ENCODE measurements at places on chromosomes 3 and 15.

- DNase-seq, result no peak
These were observed 50.1 kb downstream of the SETD2 start for GRCh38 chr3:47113669-47114365.

GRCh38 chr3:175484666-175485065, 625.5 kb downstream of the NAALADL2 start:
- no peak for DNase-seq

DNA sequence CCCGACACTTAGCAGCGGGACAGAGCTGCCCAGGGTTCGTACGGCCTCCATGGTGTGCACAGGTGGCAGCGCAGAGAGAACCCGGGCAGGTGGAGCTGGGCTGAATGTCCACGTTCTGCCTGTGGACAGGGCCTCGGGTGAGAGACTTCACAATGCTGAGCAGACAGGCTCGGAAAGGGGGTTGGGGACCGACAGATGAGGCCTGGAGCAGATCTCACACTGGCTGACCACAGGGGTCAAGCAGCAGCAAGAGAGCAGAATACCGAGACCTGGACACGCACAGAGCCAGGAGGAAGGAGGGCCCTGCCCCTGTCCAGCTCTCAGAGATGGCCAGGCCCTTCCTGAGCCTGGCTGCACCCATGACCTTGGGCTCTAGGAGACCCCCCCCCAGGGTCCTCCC, 83.0 kb downstream of the VGLL4 start:
- no peak for DNase-seq

DNA sequence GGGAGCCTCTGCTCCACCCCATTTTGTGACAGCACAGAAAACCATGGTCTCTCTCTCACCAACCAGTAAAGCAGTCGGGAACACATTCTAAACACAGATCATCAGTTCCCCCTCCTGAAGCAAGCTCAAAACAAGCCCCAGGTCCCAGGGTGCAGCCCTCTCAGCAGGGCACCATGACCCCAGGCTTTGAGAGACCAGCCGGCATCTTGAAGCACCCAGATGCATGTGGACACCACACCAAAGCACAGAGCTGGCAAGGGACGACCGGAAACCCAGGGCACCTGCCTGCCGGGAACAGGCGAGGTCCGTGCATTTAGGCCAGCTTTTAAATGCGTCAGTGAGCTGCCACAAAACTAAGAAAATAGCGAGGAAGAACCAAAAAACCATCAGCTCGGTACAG, 103.2 kb upstream of the IQSEC1 start:
- DNase-seq, result no peak

GRCh38 chr3:53190659-53191058, 29.6 kb downstream of the PRKCD start:
- no peak for DNase-seq

GRCh38 chr3:138946663-138947494, at the start of the genes FOXL2 and FOXL2NB:
Gene FOXL2 (minus strand): TSS chr3:138947137. CDS start chr3:138946722, 415 bp downstream.
Gene FOXL2NB (plus strand): TSS chr3:138947217. CDS start chr3:138947365, 148 bp downstream.
- DNase-seq, result peak; percentile 40

DNA sequence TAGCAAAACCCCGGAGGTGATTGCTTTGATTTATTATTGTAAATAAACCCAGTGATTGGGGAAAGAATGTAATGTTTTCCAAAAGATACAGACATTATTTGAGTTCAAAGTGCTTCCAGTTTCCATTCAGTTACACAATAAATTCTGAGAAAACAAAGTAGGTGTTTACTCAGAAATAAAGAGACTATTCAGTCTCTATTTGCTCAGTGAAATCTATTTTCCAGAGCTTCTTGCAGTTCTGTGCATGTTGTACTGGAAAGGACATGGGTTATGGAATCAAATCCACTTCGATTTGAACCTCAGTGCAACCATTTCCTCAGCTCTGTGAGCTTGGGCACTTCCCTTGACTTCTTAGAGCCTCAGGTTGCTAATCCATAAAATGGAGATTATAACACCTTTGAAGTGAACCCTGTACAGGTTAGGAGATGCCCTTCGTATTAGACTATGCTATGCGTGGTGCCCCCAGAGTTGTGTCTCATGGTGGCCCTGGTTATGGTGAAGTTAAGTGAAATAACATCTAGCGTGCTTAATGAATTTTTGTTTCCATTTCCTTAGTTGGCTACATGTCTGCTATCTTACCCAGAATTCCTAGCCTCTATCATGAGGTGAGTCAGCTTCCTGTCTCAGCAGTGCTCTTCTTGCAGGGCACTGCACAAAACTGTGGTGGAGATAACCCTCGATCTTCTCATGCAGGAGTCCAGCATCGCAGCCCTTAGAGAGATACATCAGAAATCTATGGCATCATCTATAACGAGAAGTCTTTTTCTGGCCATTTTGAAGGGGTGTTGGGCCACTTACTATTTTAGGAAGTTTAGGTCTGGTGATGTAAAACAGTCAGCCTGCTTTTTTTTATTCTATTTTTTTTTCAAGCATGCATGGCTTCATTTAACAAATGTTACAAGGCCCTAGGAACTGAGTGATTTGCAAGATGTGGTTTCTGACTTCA, 97.7 kb downstream of the RPL39L start:
- DNase-seq, result no peak

GRCh38 chr3:13167829-13168228, 94.6 kb upstream of the IQSEC1 start:
- DNase-seq, result no peak

- no peak for DNase-seq
These were observed 20.8 kb downstream of the FBN1 start for GRCh38 chr15:48624700-48625099.

- no peak for DNase-seq
These were observed 153.9 kb downstream of the KLF13 start for GRCh38 chr15:31480356-31481025.

DNA sequence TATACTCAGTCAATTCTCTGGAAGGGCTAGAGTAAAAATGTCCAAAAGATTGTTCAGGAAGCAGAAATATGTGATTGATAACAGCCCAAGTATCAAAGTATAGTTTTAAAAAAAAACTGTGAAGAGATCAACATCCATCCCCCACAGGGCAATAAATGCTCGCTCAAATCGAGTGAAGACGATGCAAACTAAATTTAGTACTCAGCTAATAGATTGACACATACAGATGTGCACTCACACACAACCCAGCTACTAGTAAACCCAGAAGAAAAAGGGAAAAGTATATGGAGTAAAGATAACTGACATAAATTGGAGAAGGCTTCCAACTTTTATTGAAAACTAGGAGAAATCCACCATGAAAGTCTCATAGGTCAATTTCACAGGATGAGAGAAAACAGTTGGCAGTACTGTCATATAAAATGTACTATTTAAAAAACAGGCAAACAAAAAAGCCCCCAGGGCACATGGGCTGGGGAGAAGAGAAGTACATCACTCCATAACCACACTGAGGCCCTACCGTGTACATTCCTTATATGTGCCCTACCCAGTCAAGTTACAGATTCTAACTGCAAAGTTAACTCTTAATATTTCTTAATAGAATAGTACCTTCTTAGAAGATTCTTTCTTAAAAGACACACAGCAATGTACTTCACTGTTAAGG, 125.7 kb downstream of the TBL1XR1 start:
- no peak for DNase-seq

DNA sequence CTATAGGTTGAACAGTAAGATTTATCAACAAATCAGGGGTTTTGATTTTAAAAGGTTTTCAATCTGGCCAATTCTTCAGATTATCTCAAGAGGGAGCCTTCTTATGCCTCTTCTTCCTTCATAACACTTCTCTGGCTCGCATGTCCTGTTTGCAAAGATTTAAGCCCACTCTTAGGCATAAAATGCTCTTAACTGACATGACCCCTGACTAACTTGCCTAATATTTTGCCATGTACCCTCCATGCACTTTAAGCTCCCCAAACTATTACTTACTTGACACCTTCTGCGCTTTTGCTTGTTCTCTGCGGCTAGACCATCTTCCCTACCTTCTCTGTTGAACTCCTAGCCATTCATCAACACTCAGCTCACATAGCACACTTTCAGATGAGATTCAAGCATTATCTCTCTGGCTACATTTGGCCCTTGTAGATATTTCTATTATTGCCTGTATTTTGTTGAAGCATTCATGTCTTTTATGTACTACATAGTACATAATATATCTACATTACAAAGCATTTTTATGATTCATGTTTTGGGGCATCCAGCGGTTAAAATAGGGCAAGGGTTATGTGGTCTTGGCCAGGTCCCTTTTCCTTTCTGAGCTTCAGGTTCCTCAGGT, 1.0 kb upstream of the ARIH1 start:
- peak; percentile 56 for DNase-seq

DNA sequence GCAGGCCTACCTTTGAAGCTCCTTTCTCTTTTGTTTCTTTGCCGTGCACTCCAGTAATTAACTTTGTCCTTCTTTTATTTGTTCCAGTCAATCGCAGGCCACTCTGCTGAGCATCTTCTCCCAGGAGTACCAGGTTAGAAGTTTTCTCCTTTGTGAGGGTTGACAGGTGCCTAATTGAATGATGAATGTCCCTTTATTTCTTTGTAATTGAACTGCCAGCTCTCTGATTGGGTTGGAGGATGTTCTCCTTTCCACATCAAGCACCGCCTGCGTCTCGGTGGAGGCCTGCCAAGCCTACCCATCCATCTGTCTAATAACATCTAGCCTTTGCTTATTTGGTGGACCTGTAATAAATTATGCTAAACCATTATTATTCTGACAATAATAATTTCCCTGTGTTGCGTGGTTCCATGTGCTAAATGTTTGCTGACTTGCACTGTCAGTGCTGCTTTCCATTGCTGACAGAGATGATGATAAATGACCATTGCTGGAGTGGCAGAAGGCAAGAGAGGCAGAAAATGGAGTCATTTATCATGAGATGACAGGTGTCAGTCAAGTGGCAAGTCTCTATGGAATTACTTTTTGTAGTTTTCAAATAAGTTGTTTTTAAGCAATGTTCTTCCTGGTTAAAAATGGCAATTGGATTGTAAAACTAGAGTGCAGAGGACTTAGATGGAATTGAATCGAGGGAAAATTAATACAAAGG, 64.9 kb downstream of the CDIN1 start:
- no peak for DNase-seq

DNA sequence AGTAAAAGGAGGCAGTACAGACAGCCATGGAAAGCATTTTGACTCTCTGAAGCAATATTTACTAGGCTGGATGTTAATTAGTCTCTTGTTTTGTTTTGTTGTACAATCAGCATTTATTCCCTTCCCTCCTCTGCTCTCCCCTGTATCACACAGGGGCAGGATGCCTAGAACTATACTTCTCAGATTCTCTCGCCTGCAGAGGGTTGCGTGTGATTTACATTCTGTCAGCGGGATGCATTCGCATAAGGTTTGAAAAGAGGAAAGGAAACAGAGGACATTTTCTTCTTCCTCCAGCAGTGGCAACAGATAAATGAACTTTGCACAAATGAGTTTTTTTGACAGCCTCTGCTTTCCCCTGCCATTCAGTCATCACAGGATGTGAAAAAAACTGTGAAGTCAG, 188.3 kb downstream of the RSL24D1 start:
- DNase-seq, result no peak

DNA sequence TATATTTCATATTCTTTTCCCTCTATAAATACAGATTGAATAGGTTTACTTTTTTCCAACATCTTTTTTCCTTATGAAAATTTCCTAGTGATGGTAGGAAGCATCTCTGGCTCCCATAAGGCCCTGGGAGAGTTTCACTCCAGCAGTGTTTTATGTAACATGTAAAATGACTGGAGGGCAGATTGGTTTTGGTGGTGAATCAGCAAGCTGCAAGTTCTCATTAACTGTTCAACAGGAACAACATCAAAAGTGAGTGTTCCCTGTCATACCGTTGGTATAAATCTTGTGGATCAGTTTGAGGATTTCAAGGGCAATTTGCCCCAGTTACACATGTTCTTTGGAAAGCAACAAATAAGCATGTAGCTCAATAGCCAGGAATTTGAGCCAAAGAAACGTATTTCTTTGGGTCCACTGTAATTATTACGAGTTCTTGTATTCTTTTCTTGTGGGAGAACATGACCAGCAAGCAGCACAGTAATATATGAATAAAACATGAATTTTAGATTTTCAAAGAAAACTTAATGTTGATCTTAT, 345.7 kb downstream of the SV2B start:
- no peak for DNase-seq

DNA sequence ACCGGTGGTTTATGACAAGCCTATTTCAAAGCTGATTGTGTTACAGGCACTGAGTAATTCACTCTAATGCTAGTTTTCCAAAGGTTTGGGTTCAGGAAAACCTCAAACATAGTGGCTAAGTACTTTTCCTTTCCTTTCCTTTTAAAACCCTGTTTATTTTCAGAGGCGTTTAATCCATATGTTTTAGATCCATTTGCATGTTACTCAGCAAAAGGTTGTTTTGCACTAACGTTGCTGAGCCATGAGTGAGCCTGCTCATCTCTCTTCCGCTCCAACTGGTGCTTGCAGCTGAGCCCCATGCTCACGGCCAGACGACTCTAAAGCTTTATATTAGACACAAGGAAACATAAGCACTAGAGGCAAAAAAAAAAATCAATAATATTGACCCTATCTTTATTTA, 9.4 kb downstream of the CEMIP start:
- DNase-seq, result no peak

- no peak for DNase-seq
These were observed 88.4 kb upstream of the RPL32 start for GRCh38 chr3:12929801-12930200.

Measured in skin of body (tissue), 3 donors.